ENCODE measurements at places on chromosomes 1 and 21.

DNA sequence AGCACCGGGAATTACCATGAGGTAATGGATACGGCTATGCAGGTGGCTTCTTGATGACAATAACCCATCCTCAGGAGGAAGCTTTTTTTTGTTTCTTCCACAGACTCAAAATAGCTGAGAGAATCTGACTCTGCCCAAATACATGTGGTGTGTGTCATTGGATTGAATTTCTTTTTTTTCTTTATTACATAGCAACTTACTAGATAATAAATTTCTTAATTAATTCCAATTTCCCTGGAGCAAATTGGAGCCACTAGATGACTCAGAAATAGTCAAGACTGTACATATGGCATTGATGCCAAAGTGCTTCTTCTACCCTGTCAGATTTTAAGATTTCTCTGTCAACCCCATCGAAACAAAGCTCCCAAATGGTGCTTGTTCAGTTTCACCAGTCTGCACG, 42.7 kb downstream of the L1TD1 start:
- no peak for DNase-seq

- DNase-seq, result no peak
Observed at GRCh38 chr1:93554883-93555872, 107.3 kb downstream of the FNBP1L start.

- no peak for DNase-seq
Observed at GRCh38 chr1:223212441-223212840, 69.4 kb upstream of the TLR5 start.

DNA sequence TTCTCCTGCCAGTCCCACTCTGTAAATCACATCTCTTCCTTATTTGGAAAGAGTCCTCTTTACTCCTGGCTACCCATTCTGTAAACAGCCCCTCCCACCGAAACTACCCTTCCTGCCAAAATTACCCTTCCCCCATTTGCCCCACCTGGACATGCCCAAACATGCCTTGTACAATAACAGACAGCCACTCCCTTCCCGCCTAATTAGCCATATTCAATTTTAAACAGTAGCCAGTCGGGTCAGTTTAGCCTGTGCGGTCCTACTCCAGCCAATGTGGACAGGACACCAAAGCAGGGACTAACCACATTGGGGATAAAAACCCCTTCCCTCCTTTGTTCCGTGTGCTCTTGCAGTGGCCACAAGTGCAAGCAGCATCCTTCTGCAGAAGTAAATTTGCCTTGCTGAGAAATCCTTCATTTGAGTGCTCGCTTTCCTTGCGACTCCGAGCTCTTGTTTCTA, 56.3 kb upstream of the MAP10 start:
- DNase-seq, result no peak

DNA sequence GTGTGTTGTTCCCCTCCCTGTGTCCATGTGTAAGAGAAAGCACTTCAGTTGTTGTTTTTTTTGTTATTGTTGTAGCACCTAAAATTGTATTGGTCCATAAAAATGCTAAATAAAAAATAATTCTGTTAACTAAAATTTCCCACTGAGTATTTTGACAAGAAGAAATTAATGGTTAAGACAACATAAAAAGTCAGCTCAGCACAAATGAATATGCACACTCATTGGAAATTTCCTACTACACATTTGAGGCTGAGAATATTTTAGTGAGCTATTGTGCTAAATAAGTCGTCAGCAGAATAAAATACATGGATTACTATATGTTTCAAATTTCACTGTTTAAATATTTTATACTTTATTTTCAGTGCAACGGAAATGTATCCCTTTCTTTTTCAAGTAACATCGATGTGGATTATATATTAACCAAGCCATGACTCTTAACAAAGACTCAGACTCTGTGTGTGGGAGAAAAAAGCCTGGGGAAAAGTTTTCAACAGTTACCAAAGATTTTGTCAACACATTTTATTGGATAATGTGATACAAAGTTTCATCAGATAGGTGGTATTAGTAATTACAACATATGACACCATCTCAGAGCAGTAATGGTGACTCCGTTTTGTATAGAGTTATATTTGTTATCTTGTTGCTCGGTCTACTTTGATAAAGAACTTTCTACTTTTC, 63.4 kb downstream of the LYPLAL1 start:
- no peak for DNase-seq

DNA sequence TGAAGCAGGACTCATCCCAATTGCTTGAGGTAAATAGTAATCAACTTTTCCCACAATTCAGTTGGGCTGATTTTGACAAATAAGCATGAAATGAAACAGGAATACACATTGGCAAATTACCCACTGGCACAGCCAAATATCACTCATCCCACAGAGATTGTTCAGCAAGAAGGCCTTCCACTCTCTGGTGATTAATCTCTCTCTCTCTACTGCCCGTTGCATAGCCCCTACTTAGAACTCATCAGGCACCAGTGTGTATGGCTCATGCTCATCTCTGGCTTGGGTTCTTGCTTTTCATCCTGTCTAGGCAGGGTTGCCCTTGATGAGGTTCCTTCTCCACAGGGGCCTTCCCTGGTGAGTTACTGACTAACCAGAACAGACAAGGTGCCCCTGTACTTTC, 1.1 kb downstream of the BSDC1 start:
- no peak for DNase-seq

DNA sequence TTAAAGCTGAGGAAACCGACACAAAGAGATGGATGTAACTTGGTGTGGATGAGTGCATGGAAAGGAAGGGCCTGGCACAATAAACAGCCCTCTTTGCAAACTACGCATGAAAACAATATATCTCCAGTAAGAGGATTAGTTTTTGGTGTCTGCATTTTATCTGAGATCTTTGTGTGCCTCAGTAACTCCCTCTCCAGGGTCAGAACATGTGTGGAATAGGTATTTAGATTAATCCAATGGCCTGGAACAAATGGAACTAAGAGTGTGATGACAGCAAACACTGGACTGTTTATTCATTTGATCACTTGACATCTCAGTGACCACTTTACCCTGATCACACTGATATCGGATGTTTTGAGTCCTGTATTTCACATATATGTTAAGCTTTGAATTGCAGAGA, 45.3 kb downstream of the AKNAD1 start:
- DNase-seq, result no peak

- DNase-seq, result no peak
Observed at GRCh38 chr1:92949937-92950817, 11.1 kb downstream of the DIPK1A start.

- no peak for DNase-seq
Observed at GRCh38 chr1:180482425-180483275, 19.7 kb downstream of the ACBD6 start.

DNA sequence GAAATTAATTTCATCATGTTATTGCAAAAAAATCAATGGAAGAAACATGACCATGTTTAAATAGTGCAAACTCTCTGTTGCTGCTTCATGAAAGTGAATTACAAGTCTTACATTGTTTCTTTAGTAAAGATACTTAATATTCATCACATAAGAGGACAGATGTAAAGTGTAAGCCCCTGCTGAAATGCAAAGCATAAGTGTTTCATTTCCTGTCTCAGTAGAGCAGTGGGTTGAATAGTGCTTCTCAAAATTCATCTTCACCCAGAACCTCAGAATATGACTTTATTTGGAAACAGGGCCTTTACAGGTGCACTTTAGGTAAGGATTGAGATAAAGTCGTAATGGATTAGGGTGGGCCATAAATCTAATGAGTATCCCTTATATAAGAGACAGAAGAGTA, 738.4 kb upstream of the RGS18 start:
- no peak for DNase-seq

GRCh38 chr1:44696101-44696500, 21.6 kb downstream of the ARMH1 start:
- DNase-seq, result no peak

DNA sequence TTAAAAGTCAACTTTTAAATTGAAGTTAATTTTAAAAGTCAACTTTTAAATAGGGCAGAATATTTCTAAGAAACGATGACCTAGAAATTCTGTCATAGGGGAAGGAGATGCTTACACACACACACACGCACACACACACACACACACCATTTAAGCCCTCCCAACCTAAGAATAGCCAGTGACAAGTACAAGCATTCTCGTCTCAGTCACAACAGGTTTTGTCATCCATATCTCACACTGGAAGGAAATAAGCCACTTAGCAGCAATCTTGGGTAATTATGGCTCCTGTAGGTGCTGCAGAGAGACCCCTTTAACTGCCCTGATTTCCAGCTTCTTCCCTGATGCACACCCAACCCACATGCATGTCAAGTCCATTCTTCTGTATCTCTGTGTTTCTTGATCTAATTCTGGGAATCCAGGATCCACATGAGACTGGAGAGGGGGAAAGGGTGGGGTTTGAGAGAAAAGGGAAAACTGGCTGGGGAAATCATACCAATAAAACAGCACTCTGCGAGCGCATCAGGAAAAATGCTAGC, 338.1 kb downstream of the PAPPA2 start:
- no peak for DNase-seq

- no peak for DNase-seq
Observed at GRCh38 chr1:47487850-47488450, 50.1 kb downstream of the FOXD2 start.

DNA sequence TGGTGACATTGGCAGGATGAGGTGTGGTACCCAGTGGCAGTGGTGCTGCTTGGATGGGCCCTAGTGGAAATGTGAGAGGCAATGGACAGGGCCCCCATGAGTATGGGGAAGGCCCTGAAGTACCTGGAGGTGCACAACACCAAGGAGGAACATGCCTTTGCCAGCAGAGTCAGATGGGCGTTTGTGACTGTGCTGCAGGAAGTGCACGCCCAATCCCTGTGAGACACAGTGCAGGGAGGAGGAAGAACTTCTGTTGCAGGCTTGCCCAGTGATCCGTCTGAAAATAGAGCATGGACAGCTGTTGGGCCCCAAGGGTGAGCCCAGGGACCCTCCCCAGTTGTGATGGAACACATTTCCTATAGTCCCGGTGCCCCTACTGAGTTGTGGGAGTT, 42.7 kb downstream of the GJA5 start:
- no peak for DNase-seq

DNA sequence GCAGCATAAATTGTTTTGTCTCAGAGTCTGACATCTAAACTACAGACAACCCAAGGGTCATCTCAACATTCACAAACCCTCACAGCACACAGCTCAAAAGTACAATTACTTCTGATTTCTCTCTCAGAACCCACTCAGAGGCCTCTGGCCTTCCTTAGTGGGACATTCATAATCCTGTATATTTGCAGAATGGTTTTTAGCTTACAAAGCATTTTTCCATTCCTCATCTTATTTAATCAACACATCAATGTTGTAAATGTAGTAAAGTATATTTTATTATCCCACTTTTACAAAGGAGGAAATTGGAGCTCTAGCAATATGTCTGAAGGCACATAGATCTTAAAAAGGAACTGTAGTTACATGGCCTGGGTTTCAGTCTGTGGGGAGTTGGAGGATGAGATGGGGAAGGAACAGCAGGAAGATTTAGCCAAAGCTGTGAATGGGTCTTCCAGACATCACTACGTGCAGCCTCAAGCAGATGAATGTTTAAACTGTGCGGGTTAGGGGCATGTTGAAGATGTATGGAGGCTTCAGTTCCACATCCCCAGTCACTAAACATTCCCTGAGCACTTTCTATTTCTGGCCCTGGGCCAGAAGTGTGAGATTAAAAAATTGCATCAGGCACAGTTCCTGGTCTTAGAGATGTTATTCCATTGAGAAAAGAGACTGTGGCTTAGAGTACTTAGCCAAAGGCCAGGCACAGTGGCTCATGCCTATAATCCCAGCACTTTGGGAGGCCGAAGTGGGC, 13.3 kb downstream of the AKNAD1 start:
- no peak for DNase-seq

DNA sequence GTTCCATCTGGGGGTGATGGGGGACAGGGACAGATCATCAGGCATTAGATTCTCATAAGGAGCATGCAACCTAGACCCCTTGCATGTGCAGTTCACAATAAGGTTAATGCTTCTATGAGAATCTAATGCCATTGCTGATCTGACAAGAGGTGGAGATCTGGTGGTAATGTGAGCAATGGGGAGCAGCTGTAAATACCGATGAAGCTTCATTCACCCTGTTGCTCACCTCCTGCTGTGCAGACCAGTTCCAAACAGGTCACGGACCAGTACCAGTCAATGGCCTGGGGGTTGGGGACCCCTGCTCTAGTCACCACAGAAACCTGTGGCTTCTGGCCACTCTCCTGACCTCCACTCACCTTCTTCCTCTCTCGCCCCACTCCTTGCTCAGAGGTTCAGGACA, 229.9 kb downstream of the PTPRU start:
- DNase-seq, result no peak

DNA sequence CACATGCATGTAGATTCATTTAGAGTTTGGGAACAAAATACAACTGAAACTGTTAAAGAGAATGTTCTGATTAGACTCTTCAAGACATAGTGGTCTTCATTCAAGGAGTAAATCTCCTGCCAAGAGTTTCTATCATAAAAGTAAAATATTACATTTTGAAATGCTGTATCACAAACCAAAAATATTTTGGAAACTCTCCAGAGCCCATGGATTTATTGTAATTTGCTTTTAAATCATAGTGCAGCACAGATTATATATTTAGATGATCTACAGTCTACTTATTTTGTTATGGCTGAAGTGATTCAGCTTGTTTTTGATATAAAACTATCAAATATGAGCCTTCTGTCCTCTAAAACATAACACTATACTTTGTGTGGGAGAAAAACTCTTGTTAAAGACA, 105.3 kb downstream of the DISP1 start:
- no peak for DNase-seq

DNA sequence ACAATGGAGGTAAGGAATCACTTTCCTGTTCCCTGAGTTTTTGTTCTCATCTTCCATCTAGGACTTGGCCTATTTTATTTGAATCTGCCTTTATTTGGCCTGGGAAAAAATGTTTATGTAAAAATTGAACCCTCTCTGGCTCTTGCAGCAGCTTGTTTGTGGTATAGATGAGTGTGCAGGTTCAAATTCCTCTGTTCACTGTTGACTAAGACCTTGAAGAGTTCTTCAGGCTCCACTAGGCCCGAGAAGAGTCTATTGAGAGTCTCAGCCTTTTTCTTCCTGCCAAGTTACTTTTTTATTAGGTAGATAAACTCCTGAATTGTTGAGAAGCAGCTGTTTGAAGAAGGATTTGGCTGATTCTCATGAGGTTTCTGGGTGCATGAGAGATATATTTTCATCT, 248.8 kb upstream of the ADGRL2 start:
- DNase-seq, result no peak

GRCh38 chr1:4177425-4178150, 277.5 kb upstream of the C1orf174 start:
- DNase-seq, result no peak

DNA sequence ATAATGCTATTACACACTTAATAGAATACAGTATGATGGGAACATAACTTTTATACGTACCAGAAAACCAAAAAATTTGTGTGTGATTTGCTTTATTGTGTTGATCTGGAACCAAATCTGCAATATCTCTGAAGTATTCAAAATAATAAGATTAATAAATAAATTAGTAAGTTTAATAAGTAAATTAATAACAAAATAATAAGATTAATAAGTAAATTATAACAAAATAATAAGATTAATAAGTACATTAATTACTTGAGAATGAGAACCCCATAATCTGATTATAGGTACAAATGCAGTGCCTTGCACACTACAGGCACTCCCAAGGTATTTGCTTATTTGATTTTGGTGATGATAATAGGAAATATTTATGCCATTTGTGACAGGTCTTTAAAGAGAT, 267.4 kb downstream of the ZNF326 start:
- DNase-seq, result no peak

- no peak for DNase-seq
Observed at GRCh38 chr1:71785000-71785399, 497.3 kb downstream of the NEGR1 start.

All from cerebellar nuclear complex (tissue), 1 donor.